Hepatic stellate cell (primary cell): ENCODE measurements at places on chromosomes 1 and 21.

GRCh38 chr1:33438364-33439160 is 7.7 kb upstream of the PHC2 start:
- DNase-seq, result no peak

DNA sequence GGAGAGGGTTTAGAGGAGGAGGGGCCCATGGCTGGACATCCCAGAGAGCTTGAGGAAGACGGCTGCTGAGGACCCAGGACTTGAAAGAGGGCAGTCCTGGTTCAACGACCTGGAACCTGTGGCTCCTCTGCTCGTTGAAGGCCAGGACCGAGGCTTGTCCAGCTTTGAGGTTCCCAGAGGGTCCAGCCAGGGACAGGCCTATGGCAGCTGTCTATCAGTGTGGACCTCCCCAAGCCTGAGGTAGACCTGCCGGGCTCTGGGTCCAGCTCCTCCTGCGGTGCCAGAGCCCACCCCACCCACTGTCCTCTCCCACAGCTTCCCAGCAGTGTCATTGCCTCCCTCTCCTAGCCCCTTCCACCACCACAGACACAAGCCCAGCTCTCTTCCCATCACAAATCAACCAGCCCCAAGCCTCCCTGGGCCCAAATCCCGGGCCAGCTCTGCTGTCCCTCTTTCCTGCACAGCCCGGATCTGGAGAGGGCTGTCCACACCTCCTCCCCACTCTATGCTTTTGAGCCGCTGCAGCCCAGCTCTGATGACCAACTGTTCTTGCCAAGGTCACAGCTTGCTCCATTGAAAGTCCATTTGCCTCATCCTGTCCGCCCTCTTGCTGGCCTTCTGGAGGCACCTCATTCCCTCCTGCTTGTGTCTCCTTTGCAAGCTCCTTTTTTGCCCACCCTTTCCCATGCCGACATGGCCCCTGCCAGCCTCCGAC is 48.7 kb upstream of the EDN2 start:
- DNase-seq, result no peak

DNA sequence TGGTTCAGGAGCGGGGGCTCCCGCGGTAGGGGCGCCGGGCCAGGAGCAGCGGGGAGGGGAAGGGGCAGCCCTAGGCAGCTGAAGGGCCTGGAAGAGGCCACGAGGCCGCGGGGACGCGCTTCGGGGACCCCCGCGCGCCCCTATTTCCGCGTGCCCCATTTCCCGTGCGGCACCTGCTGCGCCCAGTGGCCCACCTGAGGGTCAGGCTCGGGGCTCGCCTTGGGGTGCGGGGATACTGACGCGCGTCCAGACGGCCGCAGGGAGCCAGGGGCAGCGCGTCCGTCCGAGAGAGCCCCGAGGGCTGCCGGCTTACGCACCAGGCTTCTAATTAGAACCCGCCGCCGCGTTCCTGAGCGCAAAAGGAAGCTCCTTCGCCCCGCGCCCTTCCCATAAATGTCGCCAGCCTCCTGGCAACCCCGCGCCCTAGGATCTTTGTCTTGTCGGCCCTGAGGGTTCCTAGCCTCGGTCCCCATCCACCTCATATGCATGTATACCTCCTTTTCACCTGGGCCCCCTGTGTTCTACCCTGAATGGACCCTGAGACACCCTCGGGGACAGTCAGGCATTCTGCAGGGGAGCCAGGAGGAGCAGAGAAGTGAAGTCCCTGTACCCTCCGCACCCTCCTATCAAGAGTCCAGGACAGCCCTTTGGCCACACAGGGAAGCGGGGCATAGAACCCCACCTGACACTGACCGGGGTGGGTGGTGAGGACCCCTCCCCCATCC is 1.8 kb downstream of the WNT3A start:
- no peak for DNase-seq

- no peak for DNase-seq
Observed at GRCh38 chr1:161985301-161985822, 38.3 kb downstream of the OLFML2B start.

GRCh38 chr1:234879147-234880080 is 249.2 kb downstream of the TOMM20 start:
- DNase-seq, result no peak

- no peak for DNase-seq
Observed at GRCh38 chr1:1199961-1200875, 6.2 kb downstream of the TNFRSF18 start.

- no peak for DNase-seq
Observed at GRCh38 chr1:27285274-27285660, 36.7 kb upstream of the TMEM222 start.

- DNase-seq, result peak; percentile 66
Observed at GRCh38 chr1:171654942-171655745, 2.7 kb upstream of the MYOC start.

DNA sequence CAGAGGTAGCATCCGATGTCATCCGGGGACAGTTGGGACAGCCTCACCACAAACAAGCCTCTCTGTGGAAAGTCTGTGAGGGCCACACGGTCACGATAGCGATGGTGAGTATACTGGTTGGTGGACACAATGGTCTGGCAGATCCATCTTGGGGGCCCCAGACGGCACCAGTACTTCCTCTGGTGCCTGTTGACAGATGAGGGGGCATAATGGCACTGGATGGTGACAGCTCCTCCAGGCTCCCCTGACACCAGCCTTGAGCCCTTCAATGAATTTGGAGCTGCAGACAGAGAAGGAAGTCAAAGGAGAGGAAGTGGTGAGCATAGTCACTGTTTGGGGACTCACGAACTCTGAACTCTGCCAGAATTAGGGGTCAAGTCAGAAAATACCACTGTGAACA is 8.0 kb downstream of the FCAMR start:
- DNase-seq, result no peak

GRCh38 chr1:189216886-189217285 is 1260.8 kb downstream of the BRINP3 start:
- DNase-seq, result no peak

DNA sequence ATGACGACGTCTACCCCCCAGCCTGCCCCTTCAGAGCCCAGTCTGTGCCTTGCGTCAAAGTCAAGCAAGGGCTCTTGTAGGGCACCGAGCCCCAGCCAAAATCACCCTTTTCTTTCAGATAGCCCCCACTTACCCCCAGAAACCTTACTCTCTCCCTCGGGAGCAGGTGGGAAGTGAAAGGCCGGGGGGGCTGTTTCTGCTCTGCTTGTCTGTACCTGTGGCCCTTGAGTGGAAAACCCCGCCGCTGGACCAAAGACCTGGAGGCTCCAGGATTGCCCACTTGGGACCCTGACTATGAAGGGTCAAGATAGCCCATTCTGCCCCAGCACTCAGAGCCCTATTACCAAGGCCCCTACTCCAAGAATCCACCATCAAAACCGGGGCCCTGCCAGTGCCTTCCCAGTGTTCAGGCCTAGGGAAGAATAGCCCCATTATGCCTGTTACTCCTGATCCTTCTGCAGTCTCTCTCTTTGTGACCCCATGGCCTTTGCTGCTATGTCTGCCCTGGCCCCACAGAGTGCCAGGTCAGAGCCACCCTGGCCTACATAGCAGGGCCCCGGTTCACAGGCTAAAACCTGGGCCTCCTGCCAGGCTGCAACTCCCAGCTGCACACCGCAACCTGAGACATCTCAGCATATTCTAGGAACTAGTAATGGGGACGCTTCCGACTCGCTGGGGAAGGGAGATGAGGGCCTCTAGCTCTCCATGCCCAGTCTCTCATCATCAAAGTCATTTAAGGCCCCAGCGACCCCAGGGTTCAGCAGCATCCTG is 22.2 kb upstream of the HPDL start:
- no peak for DNase-seq

GRCh38 chr1:89581859-89582258 is 51.1 kb upstream of the LRRC8C start:
- DNase-seq, result no peak

DNA sequence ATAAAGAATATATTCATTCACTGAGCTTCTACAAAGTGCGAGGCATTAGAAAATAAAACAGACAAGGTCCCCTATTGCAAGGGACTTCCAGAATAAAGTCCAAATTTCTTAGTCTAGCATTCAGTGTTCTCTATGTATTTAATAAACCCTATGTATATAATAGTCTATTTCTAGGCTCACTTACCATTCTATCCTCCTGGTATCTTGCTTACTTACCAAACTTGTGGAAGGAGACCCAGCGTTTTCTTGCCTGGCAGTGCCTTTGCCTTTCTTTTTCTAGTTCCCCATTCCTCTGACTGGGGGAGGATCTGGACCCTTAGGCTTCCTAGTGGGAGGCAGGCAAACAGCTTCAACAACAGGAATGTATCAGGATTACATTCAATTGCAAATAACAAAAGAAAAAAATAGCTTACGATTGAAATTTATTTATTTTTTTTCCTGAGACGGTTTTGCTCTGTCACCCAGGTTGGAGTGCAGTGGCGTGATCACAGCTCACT is 690 bp upstream of the RNF19B start:
- DNase-seq, result no peak
